ENCODE measurements at places on chromosomes 6 and 20.

DNA sequence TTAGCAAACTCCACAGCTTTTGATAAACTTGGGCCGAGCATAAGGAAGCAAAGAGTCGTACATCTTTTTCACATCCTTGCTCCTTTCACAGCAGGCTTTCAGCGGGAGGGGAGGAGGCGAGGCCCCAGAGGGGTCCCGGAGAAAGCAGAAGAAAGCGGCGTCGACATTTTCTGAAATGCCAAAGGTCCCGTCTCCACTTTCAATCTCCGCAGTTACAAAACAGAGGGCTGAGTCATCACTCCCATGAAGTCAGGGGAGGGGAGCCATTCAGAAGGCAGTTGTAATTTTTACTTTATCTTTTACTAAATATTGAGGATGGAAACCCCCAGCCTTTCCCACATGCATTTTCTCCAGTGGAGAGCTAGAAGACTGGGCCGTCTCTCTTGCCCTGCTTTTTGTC, 174.2 kb upstream of the THBS2 start:
- no peak for DNase-seq

DNA sequence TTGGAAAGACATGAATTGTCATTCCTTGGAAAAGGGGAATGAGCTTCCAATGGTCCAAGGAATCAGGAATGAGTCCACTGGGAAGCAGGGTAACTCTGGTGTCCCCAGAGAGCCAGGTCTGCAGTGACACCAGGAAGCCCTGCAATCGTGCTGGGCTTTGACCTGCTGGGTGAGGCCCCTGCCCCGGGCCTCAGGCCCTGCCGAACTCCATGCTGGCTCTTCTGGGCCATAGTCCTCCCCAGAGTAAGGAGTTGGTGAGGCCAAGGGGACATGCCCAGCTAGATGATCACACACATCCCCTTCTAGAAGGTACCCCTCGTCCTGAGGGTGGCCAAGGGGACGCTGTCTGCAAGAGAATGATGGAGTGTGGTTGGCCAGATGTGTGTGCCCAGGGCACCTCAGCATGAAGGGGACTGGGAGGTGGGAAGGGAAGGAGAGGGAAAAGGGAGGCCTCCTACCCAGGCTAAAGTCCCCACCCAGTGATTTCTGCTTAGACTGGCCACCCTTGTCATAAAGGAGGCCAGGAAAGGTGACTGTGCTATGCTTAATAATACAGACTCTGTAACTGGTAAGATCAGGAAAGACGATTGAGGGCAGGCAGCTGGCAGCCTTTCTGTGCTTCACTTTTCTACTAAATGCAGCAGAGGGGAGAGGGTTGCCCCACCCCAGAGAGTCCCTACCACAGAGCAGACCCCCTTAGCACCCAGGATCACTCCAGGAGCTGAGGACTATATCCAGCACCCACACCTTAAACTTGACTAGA, 119.3 kb downstream of the SNX5 start:
- no peak for DNase-seq

GRCh38 chr6:34585512-34586061, 29.5 kb upstream of the SPDEF start:
- DNase-seq: no peak

GRCh38 chr6:35206346-35206745, 7.4 kb upstream of the SCUBE3 start:
- DNase-seq: no peak

DNA sequence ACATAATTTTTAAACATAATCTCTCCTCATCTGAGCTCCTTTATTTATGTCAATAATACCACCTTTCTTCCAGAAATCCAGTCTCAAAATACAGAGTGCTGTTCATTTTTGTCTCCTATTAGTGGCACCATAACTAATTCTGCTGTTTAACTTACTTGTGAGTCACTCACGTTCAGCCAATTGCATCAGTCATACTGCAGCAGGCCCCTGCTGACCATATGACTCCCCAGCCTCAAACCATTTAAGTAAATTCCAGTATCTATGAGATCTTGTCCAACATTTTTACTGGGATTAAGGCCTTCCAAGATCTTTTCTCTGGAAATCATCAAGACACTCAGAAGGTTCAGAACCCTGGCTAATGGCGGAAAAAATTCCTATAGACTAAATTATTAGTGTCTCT, 982.2 kb upstream of the MAP3K7 start:
- DNase-seq: no peak

- no peak for DNase-seq
Observed at GRCh38 chr20:49318430-49319207, 40.8 kb upstream of the ZNFX1 start.

DNA sequence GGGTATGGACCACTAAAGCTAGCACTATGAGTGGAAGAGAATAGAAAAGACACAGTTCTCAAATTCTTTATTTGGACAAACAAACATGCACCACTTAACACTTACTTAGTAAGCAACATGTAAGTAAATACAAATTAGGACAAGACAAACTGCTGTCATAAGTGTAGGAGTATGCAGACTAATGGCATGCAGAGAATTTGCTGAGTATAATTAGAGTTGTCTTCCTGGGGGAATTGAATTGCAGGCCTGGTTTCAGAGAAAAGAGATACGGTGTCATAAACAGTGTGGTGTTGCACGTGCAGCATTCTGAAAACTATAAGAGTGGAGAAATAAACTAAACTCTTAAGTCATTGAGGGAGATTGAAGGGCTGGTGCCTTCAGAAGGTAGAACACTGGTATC, 125.2 kb upstream of the EYA4 start:
- no peak for DNase-seq

DNA sequence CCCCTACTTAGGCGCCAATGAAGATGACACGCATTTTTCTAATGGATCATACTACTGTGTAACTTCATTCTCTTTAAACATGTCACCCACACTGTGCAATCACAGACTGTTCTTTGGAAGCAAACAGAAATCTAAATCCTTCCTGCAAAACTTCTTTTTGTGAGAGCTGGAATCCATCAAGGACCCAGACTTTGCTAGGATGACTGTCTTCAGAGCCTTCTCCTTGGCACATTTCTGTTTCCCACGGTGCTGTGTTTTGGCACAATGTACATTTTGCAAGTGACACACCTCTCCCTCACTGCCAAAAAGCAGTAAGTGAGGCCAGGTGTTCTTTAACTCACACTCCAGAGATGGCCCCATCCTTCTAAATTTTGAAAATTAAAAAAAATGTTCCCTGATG, 21.7 kb upstream of the TAGAP start:
- no peak for DNase-seq

DNA sequence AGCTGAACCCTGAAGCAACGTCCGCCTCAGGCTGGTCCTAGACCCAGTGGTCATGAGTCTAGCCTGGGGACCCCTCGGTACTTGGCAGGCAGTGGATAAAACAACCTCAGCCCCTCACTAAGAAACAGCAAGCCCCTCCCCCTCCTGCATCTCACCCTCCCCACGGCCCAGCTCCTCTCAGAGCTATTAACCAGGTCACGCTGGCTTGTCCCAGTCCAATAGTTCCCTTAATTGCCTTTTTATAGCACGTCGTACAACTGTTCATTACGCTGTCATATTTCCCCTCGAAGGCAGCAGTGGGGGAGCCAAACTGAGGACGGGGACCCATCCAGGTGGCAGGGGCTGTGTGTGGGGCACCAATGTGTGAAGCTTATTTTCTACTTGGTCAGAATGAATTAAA, 8.6 kb upstream of the SLC32A1 start:
- DNase-seq: no peak

DNA sequence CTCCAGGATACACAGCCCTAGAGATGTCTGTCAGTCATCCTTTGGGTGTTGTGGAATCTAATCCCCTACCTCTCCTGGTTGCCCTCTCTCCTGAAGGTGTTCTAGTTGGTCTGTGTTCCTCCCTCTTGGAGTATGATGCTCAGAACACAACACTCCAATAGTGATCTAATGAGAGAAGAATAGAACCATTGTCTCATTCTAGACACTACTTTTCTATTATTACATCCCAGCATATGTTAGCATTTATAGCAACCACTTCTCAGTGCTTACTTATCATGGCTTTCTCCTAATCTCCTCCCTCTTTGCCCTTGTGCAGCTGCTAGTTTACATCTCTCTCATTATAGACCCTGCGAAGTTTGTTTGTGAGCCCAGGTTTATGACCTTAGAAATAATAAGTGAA, 109.0 kb downstream of the UNC5CL start:
- no peak for DNase-seq

DNA sequence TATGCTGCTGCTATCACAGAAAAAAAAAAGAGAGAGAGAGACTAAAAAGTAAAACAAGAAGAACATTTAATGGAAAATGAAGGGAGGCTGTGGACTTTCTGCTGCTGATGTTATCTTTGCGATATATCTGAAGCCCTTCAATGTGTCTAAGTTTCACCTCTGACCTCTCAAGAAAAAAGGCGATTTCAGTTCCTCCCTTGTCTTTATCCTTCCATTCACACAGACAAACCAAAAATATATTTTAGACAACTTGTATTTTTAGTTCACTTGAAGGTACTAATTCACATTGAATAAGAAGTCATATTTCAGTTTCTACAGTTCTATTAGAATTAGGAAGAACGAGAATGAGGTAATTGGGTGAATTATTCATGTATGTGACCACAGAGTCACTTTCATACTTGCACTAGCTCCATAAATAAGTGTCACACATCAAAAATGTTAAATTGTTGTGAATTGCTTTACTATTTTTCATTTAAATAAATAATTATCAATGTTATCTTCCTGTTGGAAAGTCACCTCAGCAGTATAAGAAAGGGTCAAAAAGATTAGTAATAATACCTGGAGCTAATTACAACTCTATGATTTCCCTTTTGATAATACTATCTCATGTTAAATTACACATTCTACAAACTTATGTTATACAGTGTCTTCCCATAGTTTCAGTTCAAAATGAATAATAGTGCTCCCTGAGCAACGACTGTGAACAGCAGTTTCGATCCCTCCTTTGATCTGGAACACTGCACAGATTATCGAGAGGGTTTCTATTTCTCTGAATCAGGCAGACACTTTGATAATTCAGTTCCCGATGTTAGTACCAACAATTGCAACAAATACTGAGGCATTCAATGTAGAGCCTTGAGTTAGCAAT, 85.2 kb upstream of the PLCB4 start:
- no peak for DNase-seq

- DNase-seq: no peak
Observed at GRCh38 chr6:137881522-137881886, 14.4 kb downstream of the TNFAIP3 start.

GRCh38 chr6:24391756-24392405, 10.9 kb upstream of the MRS2 start:
- no peak for DNase-seq

DNA sequence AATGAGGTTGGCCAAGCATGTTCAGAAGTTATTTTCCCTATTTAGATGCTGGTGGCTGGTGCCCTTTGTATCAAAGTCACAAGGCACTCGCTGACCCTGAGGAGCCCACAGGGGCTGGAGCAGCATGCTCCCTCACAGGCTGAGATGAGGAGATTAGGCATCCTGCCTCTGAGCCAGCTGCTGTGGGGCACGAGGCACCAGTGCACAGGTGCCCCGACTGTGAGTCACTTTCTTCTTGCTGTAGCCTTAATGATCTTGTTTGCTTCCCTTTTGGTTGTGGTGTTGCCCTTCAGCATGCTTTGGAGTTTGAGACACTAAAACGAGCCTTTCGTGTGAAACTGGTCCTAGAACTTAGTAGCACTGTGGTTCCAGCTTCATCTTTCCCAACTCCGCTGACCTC, 4.3 kb downstream of the PSMG4 start:
- DNase-seq: no peak

- no peak for DNase-seq
Observed at GRCh38 chr20:51054233-51054632, 31.3 kb upstream of the KCNG1 start.

DNA sequence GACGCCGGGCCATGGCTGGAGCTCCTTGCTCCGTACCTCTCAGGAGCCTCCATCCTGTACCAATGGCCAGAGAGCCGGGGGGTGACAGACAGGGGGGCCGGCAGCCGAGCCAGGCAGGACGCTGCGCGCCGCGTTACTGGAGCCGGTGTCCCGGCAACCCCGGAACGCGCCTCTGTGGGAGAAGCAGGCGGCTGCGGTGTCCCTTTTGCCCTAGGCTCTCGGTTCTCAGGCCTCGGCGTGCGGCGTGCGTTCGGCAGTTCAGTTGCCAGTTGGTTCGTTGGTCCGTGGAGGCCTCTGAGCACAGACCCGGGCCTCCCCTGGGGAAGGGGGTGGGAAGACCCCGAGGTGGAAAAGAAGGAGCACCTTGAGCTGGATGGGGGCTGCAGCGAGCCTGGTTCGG, at the start of gene SPATS1:
Gene SPATS1, plus strand, starts transcription at position 162 of the 400 bp plus-strand sequence. CDS start 446 bp downstream, outside the sequence.
- no peak for DNase-seq

DNA sequence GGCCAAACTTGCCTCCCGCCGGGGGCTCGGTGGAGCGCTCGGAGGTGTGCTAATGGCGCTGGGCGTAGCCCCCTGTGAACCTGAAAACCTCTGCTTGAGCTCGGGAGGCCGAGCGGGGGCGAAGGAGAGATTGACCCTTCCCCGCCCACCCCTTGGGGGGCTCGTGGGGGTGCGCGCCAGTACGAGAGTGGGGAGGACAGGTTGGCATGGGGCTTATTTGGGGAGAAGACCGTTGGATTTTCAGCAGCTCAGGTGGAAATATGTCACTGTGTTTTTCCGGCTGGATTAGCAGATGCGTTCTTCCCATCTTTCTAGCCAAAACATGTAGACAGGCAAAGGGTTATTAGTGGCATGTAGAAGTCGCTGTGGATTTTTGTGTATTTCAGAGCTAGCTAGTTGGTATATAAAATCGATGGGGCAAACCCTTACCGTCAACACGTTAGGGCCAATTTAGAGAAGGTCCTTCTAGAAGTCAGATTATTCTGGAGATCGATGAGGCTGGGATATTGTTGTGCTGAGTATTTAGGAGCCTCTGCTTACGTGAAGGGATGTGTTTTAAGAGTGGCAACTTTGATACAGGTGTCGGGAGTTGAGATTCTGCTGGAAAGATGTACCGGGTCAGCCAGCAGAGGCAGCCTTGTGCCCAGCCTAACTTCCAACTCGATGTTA, 525 bp downstream of the NCOA7 start:
- no peak for DNase-seq

DNA sequence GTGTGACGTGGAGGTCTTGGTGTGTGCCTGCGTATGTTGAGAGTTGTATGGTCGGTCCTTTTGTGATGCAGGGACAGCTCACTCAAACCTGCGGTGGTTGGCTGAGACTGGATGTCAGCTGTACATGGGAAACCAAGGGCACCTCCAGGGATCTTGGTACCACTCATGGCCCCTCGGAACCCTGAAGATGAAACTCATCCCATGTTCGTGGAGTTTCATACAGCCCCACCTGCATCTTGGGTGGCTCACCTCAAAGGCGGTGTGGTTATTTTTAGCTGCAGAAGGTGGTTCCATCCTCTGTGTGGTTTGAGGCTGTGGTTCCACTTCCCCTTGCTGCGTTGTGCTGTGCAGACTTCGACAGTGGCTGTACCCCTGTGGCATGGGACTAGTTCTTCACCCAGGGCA, 52.6 kb upstream of the SLC22A1 start:
- DNase-seq: no peak

DNA sequence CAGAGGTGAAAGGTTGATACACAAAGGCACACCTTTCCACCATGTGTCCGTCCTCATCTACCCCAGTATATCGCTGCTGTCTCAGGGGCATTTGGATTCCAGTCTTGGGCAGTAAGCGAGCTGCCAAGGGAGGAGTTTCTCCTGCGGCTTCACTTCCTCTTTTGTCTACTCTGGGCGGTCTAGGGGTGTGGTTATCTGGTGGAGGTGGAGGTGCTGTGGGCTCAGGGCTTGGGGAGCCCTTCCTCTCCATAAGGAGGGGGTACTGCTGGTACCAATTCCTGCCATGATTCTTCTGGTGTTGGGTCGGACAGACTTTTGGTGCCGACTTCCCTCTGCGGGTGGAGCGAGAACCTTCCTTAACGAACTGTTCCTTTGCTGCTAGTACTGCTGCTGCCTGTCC, 31.9 kb upstream of the FABP7 start:
- DNase-seq: no peak

- DNase-seq: no peak
Observed at GRCh38 chr6:159481897-159482296, 211.1 kb downstream of the SOD2 start.

- no peak for DNase-seq
Observed at GRCh38 chr6:167152862-167153261, 4.9 kb downstream of the GPR31 start.

All from stimulated activated CD8-positive, alpha-beta memory T cell treated with anti-CD3 and anti-CD28 coated beads, Interleukin-15, amount 100 ng/mL, for 4 hours (primary cell).